ENCODE measurements at places on chromosomes 7 and 10.

DNA sequence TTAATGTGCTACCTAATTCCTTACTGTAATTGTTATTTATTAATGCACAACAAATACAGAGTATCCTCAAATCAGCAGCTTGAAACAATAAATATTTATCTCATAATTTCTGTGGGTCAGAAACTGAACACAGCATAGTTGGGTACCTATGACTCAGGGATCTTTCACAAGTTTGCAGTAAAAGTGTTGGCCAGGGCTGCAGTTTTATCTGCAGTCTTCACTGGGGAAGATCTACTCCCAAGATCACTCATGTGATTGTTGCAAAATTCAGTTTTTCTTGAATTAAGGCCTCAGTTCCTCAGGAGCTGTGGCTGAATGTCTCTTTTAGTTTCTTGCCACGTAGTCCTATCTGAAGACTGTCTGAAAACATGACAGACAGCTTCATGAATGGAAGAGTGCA is 237.8 kb downstream of the ZWINT start:
- no peak for DNase-seq

DNA sequence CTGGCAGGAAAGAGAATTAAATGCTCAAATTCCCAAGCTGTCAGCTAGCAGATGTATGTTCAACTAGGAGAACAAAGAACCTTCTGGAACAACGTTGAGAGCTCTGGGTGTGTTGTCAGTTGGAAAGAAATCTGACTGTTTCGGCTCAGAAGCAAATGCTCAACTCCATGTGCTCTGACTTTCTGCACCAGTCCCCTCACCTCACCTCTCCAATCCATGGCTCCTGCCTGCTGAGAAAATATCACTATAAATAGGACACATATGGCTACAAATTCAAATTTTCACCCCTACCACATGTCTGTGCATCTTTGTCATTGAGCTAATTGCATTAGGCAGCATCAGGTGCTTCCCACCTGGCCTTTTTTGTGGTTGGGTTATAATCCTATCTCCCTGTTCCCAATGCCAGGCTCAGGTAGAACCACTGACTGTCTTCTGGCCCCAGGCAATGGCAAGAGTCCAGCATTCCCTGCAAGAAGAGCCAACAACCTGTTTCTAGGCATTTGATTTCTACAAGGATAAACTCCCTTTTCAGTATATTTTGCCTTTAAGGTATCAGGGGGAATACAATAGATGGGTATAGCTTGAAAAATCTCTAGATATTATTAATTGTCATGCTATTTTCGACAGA is 142.6 kb upstream of the LSM8 start:
- DNase-seq: no peak

DNA sequence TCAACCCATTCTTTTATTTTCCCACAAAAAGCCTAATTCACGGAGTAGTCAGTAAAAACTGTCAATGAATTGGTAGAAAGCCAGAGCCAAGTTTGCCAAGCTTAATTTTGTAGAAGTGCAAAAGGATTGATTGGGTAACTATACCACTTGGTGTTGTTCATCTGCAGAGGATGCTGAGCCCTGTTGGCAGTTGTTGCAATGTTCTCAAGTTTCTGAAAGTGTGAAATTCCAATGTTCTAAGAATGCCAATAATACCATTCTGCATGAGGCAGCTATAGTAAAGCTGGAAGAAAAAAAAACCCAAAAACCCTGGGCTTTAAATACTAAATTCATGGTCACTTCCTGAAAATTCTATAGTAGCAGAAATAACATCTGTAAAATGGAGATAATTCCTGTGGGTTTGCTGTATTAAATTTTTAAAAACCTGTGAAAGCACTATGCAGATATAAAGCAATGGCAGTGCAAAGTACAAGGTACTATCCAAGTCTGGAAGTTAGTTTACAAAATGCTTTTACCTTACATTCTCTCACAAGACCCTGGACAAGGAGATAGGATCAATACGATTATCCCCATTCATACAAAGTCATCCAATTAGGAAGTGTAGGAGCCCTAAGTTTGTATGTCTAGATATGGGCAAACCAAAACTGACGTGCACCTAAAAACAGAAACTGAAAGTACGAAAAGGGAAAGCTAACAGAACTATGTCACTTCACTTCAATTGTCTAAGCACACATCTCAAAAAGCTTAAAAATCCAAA is 6.0 kb upstream of the PON1 start:
- DNase-seq: no peak

DNA sequence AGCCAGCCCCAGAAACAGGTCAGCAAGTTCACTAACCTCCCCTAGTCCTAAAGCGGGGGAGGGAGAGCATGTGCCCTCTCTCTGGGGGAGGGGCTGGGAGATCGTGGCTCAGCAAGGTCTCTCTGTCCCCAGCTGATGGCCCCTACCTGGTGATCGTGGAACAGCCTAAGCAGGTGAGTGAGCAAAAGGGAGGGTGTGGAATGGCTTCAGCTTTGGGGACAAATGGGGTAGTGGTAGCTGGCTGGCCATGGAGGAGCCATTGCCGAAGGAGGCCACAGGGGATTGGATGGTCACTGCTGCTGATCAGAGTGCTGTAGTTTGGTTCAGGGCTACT is 779 bp downstream of the NFKB2 start:
- DNase-seq: no peak

DNA sequence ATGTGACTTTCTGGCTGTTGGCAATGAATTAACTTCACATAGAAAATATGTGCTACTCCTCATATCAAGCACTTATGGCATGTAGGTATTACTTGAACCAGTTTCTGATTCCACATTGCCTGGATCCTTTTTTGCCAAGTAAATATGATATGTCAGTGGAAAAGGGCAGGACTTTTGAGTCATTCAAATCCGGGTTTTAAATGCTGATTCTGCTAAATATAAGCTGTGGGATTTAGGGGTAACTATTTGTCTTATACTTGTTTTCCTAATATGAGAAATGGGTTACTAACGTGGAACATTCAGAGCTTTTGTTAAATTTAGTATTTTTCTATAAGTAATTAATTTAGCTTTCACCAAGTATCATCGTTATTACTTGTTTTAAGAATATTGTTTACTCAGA is 108.0 kb upstream of the HGF start:
- DNase-seq: no peak

DNA sequence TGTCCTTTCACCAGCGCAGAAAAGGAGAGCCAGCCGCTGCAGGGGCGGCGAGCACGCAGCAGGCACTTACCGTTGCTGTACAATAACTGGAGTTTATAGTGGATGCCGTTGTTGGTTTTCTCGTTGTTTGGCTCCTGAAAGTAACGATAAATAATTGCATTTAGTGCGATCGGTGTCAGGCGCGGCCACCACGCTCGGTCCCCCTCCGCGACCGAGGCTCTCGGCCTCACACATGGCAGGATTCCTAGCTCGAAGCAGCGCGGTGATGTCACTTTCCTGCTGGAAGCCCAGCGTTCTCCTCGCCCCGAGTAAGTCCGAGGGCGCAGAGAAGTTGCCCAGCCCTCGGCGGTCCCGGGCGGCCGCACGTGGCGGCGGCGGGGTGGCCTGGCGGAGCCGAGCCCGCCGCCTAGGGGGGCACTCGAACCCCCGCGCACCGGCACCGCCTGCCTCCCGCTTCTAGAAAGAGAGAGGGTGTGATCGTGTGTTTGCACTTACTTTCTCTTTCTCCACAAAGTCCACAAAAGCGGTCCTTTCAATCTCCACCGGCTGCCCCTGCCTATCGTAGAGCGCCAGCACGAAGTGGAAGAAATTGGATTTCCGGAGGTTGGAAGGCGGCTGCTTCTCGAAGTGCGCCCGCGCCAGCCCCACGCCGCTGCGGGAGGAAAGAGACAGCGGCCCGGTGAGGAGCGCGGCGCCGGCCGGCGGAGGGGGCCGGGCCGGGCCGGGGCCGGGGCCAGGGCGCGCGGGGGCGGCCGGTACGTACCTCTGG is 1.0 kb downstream of the EBF3 start:
- no peak for DNase-seq

DNA sequence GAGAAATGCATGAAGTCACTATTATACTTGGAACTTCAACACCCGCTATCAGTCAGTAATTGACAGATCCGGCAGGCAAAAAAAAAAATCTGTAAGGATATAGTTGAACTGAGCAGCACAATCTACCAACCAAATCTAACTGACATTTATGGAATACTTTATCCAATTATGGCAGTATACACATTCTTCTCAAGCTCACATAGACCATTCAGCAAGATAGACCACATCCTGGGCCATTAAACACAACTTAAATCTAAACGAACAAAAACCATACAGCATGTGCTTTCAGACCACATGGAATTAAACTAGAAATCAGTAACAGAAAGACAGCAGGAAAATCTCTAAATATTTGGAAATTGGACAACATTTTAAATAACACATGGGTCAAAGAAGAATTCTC is 112.7 kb downstream of the MPP7 start:
- no peak for DNase-seq

GRCh38 chr10:124745673-124746072 is 1.5 kb upstream of the FAM53B start:
- no peak for DNase-seq

DNA sequence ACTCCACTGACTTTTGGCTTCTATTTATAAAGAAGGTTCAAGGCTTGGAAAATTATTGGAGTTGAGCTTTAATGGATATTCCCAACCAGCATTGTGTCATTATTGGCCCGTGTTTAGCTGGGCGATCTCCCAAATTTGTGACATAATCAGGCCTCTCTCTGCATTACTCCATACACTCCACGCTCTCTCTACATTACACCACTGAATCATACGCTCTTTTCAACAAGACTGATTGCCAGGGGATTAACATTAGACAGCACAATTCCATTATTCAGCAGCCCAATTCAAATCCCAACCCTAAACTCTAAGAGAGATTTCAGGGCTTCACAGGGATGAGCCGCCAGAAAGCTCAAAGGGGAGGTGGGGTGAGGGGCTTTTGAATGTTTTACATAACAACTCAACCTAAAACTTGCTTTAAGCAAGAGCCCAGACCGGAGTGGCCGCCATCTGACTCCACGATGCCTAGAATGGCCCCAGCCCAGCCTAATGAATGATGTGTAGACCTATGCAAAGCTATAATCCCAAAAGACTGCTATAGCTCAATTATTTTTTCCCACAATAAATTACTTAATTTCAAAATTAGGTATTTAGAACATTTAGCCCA is 61.8 kb downstream of the FGFR2 start:
- no peak for DNase-seq

- no peak for DNase-seq
Observed at GRCh38 chr10:6891924-6892323, 311.8 kb upstream of the PRKCQ start.

- DNase-seq: no peak
Observed at GRCh38 chr10:132940791-132941465, 1.4 kb downstream of the CFAP46 start.

GRCh38 chr7:151157645-151158329 is 9.7 kb downstream of the GBX1 start:
- no peak for DNase-seq

- DNase-seq: no peak
Observed at GRCh38 chr10:90168244-90168643, 466.9 kb downstream of the KIF20B start.

- DNase-seq: peak; percentile 3
Observed at GRCh38 chr10:15427843-15428414, 56.8 kb upstream of the FAM171A1 start.

DNA sequence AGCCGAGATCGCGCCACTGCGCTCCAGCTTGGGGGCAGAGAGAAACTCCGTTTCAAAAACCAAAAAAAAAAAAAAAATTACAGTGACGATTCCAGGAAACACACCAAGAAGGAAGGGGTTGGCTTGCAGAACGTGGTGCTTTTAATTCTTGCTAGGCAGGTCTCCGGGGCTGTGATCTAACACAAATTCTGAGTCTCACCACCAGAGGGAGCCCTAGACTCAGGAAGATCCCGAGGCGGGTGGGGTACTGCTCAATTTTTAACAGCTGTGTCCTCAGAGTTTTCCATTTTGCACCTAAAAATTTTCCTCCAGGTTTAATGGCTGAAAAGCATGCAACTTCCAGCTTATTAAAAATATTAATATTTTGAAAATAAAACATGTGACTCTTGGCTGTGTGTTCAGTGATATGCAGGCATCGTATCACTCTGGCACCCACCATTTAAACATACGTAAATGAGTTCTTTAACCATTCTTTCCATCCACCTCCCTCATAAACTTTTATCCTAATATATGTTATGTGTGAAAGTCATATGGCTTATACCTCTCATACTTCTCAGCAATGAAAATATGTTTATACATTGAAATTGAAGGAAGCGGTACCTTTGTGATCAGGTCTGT is 26.5 kb upstream of the NUB1 start:
- peak; percentile 35 for DNase-seq

- no peak for DNase-seq
Observed at GRCh38 chr10:79331226-79331625, 16.0 kb upstream of the PPIF start.

- DNase-seq: no peak
Observed at GRCh38 chr10:124660404-124661125, 83.6 kb downstream of the FAM53B start.

DNA sequence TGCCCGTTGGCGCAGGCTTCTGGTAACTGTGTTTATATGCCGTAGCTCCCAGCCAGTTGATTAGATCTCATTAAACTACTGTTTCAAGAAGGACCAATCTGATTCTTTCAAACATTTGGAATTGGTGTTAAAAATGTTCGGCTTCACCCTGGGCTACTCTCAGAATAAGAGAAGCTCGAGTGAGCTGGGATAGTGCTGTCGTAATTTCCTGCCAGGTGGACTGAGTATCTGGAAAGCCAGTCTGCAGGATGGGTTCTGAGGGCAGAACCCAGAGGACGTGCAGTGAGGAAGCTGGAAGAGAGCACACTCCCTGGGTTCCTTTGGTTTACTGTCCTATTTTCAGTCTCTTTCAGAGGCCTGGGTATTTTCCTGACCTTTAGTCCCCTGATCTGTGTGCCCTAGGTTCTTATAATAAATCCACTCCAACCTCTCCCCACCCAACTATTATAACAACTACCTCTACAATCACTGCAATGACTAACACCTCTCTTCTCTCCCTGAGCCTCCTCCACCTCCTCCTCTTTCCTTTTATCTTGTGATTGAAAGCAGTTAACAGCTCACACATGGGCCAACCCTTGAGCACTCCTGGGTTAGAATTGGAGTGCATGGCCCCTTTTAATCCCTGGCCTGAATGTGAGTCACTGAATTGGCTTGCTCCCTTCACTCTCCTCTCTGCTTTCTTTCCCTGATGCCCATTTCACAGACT is 63.0 kb downstream of the AOAH start:
- no peak for DNase-seq

- DNase-seq: no peak
Observed at GRCh38 chr7:123502201-123502600, 32.2 kb downstream of the IQUB start.

DNA sequence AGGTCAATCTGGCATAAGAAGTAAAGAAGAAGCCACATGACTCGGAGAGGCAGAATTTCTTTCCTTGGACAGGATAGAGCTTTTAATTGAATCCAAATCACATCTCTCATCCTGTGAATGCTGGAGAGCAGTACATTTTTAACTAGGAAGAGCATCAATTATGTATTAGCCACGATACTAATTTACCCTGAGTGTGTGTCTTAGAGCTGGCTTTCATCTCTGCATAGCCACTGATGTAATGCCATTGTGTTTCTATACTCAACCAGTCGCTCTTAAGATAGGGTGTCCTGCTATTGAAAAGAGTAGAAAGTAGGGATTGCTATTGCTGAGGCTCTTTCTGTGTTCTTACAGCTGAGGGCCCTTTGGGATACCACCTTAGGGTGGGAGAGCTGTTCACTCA is 280.3 kb downstream of the AUTS2 start:
- DNase-seq: no peak

GRCh38 chr10:76035206-76036110 is 604.0 kb downstream of the LRMDA start:
- DNase-seq: no peak

GRCh38 chr10:128096486-128097199 is 29.6 kb downstream of the MKI67 start:
- DNase-seq: no peak
